Activated effector memory CD4-positive, alpha-beta T cell treated with Interleukin-2 at 50 U/mL for 16 hours (primary cell): ENCODE measurements at places on chromosomes 4 and X.
A peak's percentile ranks its signal among the peaks of the same experiment; 100 is the strongest.

GRCh38 chrX:136674270-136674985 is 26.5 kb downstream of the CD40LG start:
- DNase-seq = no peak

DNA sequence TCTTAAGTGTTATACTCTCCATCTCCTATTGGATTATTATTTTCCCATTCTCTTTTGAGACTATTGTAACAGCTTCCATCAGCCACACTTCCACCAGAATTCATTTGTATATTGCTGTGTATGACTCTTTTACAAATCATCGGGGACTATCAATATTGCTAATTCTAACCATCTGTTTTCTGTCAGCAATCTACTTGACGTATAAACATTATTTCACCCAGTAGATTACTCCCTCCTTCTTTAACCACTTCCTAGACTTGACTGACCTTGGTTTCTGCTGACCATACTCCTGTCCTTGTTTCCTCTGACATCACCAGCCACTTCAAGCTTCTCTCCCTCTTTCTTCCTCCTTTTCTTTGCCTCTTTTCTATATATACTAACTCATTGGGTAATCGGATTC is 402.9 kb downstream of the PCDH18 start:
- DNase-seq = no peak

- DNase-seq = no peak
These were observed 40.2 kb downstream of the FHDC1 start for GRCh38 chr4:152976212-152976761.

DNA sequence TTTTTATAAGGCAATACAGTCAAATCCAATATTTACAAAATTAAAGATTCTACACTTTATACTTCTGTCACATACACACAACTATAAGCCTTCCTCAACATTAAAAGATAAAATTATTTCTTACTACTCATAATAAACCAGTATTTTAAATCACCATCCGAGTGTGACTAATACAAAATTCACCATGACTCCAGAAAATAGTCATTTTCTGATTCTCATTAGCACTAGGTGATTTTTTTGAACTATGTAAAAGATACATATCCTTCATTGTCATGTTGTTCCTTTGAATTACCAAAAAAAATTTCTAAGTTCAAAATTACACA is 646 bp upstream of the SLC7A11 start:
- no peak for DNase-seq

DNA sequence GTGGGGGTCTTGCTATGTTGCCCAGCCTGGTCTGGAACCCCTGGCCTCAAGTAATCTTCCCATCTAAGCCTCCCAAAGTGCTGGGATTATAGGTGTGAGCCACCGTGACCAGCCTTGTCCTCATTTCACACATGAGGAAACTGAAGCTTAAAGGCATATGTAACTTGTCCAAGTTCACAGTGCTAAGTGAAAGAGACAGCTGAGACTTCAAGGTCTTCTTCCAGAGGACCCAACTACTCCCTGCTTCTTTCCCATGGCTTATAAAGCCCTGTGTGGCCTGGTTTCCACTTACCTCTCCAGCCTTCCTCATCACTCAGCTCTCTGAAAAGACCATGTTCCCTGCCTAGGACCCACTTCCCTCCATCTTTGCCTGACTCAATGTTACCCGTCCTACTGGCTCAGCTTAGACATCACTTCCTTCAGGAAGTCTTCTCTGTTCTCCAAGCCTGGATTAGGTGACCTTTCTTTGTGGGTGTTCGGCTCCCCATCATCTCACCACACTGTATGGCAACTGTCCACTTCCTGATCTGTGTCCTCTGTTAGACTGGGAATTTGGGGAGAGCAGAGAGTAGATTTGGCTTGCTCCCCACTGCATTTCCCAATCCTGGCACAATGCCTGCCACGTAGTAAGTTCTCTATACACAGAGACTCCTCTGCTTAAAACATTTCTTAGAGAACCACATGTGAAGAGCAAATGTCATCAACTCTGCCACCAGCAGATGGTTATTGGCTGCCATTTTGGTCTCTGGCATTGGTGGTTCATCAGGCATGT is 30.4 kb upstream of the LAMP2 start:
- no peak for DNase-seq

- DNase-seq = no peak
These were observed 4.7 kb upstream of the NKX6-1 start for GRCh38 chr4:84503495-84504437.

- DNase-seq = no peak
These were observed 476.3 kb downstream of the DTHD1 start for GRCh38 chr4:36757580-36758311.

DNA sequence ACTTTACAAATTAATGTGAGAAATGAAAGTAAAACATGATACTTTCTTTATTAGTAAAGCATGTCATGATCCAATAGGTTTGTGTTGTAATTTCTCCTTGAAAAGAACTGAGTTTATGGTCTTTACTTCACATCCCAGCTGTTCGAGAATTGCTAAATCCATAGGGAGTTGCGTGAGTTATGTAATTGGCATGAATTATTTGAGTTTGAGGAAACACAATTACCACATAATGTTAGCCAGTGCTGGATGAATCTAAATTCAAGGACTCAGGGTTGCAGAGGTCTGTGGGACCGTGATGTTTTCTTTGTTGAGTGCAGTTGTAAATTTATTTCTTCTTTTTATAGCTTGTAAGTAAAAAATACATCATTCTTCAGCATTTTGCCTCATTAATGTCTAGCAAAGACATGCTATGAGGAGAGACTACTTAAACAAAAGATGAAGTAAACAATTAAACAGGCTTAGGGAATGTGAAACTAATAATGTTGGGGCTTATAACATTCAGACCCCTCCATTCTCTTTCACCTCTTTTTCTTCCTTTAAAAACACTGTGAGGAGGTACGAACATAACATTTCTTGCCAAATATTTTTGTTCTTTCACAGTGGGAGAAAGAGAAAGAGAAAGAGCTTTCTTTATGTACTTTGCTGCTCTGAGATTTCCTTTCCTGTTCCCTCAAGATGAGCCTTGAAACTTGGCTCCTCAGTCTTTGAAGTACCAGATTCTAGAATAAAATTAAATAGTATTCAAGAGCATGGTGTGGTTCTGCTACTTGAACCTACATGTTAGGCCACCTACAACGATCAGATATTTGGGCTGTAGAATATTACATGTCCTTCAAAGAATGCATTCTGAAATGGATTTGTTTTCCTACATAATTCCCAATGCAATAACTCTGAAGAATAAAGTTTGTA is 159.6 kb upstream of the ANK2 start:
- no peak for DNase-seq

DNA sequence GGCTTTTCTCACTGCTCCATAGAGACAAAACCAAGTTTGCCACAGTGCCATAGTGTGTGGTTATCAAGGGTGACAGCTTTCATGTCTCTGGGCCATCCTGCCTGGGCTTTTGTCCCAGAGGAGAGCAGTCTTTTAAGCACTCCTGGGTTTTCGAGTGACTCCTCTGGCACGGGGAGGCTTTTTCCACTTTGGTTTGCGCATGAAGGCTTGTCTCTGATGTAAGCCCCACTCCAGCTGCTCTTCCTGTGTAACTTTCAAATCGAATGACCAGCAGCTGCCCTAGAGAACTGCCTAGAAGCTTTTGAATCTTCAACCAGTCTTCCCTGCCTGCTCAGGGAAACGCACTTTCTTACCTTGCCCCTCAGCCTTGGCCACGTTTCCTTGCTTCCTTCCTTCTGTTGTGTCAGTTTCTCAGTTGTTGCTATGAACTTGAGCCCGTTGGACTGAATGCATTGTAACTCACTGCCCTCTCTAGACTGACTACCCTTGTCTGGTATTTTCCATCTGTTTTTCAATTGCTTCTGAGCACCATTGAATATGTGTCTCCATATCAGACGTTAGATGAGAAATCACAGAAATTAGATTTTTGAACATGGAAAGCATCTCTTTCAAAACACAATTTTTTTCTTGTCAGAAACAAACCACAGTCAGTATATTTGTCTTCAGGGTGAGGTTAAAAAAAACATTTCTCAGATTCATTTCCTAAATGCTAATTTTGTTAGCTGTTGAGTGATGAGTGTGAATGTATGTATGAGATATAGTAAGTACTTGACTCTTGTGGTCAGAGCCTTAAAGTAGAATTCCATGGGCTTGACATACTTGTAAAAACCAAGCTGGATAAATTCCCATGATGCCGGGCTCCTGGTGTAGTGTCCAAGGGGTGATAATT is 45.3 kb downstream of the SLC9A6 start:
- no peak for DNase-seq

- no peak for DNase-seq
These were observed 138.6 kb upstream of the NAP1L5 start for GRCh38 chr4:88836216-88836615.

- DNase-seq = no peak
These were observed 824 bp downstream of the SASH3 start for GRCh38 chrX:129780441-129781105.

DNA sequence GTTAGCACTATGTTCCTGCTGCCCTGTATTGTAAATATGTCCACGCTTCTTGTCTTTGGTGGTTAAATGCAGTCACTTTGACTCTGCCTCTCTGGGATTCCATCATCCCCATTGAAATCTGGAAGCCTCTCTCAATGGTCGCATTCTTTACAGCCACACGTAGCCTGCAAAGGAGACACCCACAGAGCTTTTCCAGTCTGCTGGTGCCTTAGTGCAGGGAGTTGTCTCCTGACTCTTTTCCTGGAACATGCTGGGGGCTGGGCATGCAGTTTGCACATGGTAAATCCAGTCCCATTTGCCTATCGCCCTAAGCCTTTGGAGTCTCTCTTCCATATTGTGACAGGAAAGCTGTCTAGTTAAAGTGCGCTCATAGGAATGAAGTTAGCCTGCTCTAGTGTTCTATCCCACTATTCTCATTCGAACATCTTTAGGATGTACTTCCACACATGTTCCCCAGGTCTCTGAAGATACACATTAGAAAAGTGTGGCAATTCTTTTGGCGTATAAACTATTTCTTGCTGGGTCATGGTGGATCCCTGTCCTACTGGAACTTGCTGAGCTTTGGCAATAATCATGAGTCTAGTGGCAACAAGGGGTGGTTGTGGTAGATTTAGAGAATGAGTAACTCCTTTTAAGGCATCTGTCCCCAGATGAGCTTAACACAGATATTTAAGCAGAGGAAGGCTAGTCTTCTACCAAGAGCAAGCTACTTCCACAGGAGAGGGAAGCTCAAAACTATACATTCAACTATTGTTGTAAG is 33.7 kb downstream of the COQ2 start:
- no peak for DNase-seq

- DNase-seq = no peak
These were observed 500 bp downstream of the CDX4 start for GRCh38 chrX:73447311-73447794.

DNA sequence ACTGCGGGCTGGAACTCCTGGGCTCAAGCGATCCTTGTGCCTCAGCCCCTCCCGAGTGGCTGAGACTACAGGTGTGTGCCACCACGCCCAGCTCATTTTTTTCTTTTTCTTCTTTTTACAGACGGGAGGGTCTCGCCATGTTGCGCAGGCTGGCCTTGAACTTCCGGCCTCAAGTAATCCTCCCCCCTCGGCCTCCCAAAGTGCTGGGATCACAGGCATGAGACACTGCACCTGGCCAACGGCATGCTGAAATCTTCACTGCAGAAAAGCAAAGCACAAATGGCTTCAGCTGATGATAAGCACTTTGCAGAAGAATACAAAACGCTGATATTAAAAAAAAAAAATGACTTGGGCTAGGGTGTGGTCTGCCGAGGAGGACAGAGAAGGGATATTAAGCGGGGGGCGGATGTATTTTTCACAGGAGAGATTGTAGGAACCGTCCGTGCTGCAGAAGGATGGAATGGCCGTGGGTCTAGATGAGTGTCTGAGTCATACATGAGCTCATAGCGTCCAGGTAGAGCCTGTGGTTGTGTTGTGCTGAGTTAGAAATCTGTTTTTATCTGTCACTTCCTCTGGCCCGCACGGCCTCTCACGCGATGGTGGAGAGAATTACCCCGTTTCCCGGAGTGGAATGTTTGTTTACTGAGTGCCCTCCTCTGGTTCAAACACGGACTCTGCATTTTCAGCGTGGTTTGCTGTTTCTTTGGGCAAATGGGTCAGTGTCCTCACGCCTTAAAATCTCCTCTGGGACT is 8.5 kb upstream of the AKAP17A start:
- DNase-seq = peak; percentile 70

DNA sequence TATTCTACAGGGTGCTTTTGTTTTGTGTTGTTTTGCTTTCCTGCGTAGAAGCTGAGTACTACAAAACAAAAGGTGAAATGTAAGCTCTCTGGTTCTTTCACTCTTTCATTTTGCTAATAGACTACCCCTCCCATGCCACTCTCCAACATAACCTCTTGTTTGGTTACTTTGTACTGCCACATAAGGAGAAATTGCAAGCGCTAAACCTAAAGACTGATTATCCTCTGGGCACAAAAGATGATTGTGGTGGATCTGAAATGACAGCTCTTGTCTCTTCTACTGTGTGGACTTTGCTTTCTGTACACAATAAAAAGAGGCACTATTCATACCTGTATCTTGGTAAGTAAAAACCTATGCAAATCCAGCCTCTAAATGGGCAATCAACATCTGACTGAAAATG is 5.3 kb downstream of the MBNL3 start:
- DNase-seq = no peak

GRCh38 chr4:143514169-143514495 is 630 bp downstream of the SMARCA5 start:
- DNase-seq = no peak

DNA sequence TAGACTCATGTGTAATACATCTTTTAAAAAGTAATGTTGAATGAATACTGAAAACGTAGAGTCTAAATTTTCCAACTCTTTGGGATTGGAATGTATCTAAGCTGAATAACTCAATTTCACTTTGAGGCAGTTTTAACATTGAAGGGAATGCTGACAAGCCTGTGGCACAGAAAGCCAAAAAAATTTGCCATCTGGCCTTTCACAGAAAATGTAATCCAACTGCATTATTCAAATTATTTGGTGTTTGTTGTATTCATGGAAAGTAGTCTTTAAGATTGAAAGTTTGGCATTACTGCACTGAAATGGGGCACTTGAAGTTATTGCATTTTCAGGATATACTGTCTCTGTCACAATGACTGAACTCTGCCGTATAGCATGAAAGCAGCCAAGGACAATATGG is 186.9 kb downstream of the FRMPD4 start:
- no peak for DNase-seq

DNA sequence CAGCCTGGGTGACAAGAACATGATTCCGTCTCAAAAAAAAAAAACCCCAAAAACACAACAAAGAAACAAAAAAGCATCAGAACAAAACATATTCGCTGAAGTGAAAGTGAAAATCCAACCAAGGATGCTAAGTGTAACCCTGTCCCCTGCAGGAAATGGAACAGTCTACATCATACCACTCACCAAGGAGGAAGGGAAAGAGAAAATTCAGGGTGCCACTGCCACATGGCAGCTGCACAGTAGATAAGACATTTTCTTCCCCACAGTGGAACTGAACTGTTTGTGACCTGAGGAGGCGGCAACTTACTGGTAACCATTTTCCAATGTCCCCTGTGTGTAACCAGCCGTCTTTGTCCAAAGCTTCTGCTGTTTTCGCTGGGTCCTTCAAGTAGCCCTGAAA is 28.2 kb upstream of the CENPU start:
- DNase-seq = peak; percentile 10

- no peak for DNase-seq
These were observed 30.7 kb upstream of the HUWE1 start for GRCh38 chrX:53717205-53717604.
